Activated CD4-positive, alpha-beta T cell treated with anti-CD3 and anti-CD28 coated beads for 1 hour (primary cell): ENCODE measurements at places on chromosomes 11 and 22.
A peak's percentile ranks its signal among the peaks of the same experiment; 100 is the strongest.

GRCh38 chr11:128424851-128425285 lies 162.5 kb downstream of the ETS1 start:
- no peak for DNase-seq

GRCh38 chr22:17007257-17007656 lies 765 bp downstream of the GAB4 start:
- no peak for DNase-seq

DNA sequence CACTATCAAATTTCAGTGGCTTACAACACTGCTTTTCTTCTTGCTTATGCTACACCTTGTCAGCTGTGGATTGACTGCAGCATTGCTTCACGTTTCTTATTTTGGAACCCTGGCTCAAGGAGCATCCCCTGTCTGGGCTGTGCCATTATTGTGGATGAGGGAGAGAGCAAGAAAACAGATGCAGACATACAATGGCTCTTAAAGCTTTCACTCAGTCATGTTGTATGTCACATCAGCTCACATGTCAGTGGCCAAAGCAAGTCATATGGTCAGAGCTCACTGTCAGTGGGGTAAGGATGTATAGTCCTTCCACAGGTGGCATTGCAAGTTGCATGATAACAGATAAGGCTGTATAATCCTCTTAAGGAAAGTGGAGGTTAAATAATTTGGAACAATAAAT lies 10.0 kb downstream of the ARHGEF12 start:
- no peak for DNase-seq

DNA sequence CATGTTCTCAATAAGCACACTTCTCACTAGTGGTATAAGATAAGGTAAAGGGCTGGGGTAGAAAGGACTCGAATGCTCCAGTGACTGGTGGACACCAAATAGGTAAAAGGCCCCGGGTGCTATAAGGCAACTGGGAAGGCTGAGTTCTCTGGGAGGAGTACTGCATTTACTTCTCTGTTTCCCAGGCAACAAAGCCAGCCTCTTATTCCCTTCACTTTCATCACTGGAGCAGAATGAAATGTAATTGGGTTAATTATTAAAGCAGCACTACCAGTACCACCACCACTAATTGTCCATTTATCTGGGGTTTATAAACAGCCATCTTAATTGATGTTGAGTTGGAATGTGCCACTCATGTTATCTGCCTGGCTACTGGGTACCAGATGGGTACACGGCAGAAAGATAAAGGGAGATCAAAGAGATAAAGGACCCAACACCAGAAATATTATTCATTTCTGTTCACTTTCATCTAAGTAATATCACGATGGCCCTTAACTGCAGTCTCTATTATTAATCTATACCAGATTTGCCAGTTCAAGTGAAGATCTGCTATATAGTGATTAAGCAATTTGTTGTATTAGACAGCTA lies 94.4 kb upstream of the CHRM4 start:
- no peak for DNase-seq

DNA sequence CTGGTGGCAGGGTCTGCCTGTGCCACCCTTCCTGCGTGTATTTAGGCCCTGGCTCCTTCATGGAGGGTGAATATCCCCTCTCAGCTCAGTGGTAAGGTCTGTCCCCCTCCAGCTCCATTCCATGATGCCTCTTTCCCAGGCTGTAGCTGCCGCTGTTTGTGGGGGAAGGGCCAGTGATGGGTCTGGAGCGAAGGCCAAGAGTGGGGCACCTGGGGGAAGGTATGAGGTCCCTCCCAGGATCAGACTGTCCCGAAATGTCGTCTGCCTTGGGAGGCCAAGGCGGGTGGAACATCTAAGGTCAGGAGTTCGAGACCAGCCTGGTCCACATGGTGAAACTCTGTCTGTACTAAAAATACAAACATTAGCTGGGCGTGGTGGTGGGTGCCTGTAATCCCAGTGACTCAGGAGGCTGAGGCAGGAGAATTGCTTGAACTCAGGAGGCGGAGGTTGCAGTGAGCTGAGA lies 1.1 kb downstream of the CD151 start:
- DNase-seq: no peak

GRCh38 chr11:118915941-118916841 lies 9.5 kb downstream of the BCL9L start:
- no peak for DNase-seq

DNA sequence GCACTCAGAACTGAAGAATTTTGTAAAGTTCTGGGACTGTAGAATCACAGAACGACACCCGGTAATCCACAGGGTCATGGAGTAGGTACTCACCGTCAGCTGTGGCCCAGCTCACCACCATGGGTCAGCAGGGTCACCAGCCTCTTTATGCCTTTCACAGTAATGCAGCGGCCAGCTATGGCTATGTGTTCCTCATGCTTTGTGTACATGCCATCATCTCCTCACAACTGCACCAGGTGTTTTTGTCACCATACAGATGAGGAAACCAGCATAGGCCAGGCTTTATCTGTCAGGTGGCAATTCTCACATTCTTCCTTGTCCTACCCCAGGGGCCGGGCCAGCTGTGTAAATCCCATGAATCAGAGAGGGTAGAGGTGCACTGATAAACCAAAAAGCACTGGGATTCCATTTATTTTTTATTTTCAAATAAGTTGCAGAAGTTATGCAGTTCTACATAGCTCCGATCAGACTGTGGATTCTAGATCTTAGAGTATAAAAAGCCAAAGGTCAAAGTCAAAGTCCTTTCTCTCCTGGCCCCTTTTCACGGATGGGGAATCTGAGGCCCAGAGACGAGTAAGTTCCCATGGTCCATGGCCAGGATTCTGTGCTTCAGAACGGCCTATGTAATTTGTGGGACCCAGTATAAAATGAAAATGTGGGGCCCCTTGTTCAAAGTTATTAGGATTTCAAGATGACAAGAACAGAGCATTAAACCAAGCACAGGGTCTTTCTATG lies 17.5 kb downstream of the TSKU start:
- no peak for DNase-seq

- no peak for DNase-seq
Observed at GRCh38 chr22:38697425-38698089, 3.2 kb downstream of the JOSD1 start.

DNA sequence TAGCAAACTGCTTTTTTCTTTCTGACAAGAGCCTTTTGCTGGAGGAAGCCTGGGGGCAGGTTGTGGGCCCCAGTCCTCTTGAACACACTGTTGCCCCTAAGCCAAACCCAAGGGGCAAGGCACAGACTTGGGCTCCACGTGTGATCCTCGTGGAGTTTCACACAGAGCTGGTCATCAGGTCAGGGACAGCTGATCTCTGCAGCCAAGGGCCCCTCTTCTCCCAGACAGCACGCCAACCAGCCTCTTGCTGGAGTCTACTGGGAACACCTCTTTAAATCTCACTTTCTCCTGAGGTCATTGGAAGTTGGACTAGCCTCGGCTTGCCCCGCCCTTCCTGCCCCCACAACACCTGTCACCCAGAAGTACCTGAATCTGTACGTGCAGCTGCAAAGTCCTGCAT lies 39.8 kb downstream of the C11orf58 start:
- no peak for DNase-seq

DNA sequence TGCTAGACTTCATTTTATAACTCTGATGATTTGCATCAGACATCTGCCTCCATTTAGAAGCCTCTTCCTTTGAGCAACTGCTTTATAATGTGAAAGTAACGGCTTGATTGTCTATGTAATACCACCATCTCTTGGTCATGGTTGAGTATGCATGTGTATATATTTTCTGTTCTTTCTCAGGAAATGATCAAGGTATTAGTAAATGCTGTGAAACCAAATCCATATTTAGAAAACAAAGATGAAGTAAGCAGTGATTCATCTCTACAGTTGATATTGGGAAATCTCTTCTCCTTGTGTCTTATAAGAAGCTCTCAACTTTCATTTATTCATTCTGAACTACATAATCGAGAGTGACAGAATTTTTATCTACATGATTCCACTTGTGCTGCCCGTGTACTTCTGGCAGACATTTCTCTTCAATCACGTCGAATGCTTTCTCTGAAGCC lies 104.6 kb upstream of the ANO3 start:
- DNase-seq: no peak

- DNase-seq: no peak
Observed at GRCh38 chr22:47587361-47587760, 824.9 kb downstream of the TBC1D22A start.

- DNase-seq: no peak
Observed at GRCh38 chr11:31870609-31871309, 59.6 kb upstream of the PAX6 start.

DNA sequence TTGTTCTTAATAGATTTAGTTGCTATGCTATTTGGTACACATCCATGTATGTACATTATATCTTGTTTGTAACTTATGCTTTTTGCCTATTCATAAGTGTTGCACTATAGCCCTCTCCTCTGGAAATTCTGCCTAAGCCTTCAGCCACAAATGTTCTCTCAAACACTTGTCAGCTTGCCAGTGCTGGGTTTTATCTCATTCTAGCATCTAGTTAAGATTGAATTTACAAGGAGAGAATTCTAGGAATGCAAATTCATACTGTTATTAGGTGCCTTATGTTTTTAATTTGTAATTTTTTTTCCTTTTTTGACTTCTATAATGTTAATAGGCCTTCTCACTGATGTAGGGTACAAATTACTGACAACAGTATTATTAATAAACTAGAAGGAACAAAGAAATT lies 14.6 kb upstream of the CTSC start:
- DNase-seq: no peak

GRCh38 chr11:24489477-24489876 lies 7.4 kb upstream of the LUZP2 start:
- no peak for DNase-seq

- peak; percentile 12 for DNase-seq
Observed at GRCh38 chr11:64489831-64490441, 101.1 kb upstream of the SLC22A12 start.

DNA sequence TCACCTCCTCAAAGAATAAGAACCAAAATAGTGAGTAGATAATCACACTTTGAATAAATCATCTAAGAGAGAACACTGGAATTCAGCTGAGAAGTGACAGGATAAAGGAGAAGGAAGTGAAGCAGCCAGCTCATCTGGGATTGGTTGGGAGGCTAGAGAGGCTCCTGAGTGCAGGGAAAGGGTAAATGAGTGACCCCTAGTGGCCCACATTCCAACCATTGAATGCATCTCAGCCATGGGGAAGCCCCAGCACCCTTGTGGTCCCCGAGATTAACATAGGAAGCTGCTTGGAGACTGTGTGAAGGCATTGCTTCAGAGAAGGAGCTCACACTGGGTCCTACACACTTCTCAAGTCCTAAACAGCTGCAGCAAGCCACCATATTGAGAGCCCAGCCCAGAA lies 82.3 kb downstream of the JRKL start:
- DNase-seq: no peak

DNA sequence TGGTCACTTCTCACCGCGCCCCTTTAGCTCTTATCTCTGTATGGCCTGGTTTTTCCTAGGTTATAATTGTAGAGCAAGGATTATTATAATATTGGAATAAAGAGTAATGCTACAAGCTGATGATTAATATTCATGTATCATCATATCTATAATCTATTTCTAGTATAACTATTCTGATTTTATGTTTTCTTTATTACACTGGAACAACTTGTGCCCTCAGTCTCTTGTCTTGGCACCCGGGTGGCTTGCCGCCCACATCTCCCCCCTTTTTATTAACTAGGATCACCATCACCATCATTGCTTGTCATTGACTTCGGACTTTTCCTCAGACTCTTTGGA lies 11.0 kb downstream of the OR52K1 start:
- DNase-seq: no peak

- no peak for DNase-seq
Observed at GRCh38 chr11:74092425-74092824, 78.4 kb downstream of the C2CD3 start.

DNA sequence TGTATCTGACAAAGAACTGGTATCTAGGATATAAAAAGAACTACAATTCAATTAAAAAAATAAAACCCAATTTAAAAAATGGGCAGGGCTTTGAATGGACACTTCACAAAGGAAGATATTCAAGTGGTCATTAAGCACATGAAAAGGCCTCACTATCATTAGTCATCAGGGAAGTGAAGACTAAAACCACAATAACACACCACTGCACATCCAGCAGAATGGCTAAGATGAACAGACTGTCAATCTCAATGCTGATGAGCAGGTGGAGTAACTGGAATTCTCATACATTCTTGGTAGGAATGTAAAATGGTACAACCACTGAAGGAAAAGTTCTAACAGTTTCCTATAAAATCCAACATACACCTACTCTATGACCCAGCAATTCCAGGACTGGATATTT lies 8.9 kb downstream of the HPS4 start:
- DNase-seq: no peak

DNA sequence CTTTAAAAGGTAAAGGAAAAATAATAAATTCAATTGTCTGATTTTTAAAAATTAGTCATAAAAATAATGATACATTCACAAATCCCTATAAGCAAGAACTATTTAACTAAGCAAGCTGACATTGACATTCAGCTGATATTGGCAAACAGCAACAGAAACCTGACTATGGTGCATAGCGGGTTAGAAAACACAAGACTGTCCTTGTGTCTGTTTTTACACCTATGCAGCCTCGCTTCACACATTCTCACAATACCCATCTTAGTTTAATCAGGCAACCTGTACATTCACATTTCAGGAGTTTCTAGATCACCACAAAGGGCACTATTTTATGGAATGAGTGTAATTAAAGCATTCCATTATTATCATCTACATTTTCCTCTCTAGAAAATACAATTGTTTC lies 737.1 kb downstream of the KCNA4 start:
- DNase-seq: no peak

DNA sequence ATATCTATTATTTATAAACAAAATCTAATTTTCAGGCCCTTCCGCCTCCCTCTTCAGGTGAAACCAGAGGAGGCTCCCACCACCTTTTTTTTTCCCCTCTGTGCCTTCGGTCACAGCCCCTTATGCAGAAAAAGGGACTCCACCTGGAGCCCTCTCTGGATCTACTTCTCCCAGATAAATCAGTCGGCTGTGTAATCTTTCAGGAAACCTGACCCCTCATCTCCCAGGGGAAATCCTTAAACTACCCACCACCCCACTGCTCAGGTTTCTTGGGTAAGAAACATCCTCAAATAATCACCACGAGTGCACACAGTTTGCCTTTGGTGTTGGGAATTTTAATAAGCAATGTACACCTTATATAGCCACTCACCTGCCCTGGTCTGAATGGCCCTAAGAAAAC lies 104.2 kb downstream of the NAV2 start:
- no peak for DNase-seq

- no peak for DNase-seq
Observed at GRCh38 chr11:130671801-130672700, 223.6 kb downstream of the ADAMTS15 start.

- DNase-seq: no peak
Observed at GRCh38 chr11:128723531-128723930, 29.7 kb downstream of the FLI1 start.

DNA sequence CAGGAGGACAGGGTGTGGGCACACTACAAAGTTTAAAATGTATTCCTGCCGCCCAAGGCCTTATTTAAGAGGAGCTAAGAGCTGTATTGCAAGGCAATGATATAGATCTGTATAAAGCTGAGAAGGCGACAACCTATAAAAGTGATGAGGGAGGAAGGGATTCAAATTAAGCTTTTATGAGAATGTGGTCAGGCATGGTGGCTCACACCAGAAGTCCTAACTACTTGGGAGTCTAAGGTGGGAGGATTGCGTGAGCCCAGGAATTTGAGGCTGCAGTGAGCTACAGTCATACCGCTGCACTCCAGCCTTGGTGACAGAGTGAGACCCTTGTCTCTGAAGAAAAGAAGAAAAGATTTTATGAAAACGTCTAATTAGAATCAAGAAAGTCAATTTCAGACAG lies 9.7 kb upstream of the GLB1L3 start:
- no peak for DNase-seq

- DNase-seq: no peak
Observed at GRCh38 chr11:127470306-127470884, 469.8 kb upstream of the KIRREL3 start.

- no peak for DNase-seq
Observed at GRCh38 chr11:102733232-102733875, 8.6 kb upstream of the MMP8 start.
